ENCODE measurements at places on chromosomes 11 and 22. TPM values are rescaled to one million over a fixed set of nuclear protein-coding genes. Genes with fewer than 3 reads are reported as not detected.

Gene CD6
- total RNA-seq: not detected

Gene MOV10L1
- total RNA-seq: 19.4 TPM

Gene MICAL2
- 110 TPM for total RNA-seq

Gene GPR83
- not detected for total RNA-seq

Gene KDM4E
- total RNA-seq: not detected

Gene HMOX1
- 114 TPM for total RNA-seq

Gene RAC2
- 11.2 TPM for total RNA-seq

Gene ELP4
- 18.9 TPM for total RNA-seq

Gene CELF1
- total RNA-seq: 115 TPM

Gene SYT12
- 0.09 TPM for total RNA-seq

Gene APOL1
- 29.5 TPM for total RNA-seq

Gene TAGLN
- 31.3 TPM for total RNA-seq

Gene MS4A14
- total RNA-seq: not detected

Gene C11orf54
- 29.8 TPM for total RNA-seq

Gene PDHX
- 27.4 TPM for total RNA-seq

Gene CASP1
- 32.8 TPM for total RNA-seq

Gene NLRP6
- not detected for total RNA-seq

Gene TTC38
- 34.9 TPM for total RNA-seq

Gene TSSK2
- total RNA-seq: not detected

Gene BAIAP2L2
- not detected for total RNA-seq

Gene DRG1
- 53.0 TPM for total RNA-seq

Gene MADD
- total RNA-seq: 33.6 TPM

Gene GTF2H1
- 66.9 TPM for total RNA-seq

Gene HEPACAM
- total RNA-seq: under 0.01 TPM

Gene BACE1-AS
- total RNA-seq: 3.1 TPM

Gene RAB38
- total RNA-seq: 0.34 TPM

Data from dermis blood vessel endothelial cell (primary cell).